Stimulated activated CD4-positive, alpha-beta T cell treated with anti-CD3 and anti-CD28 coated beads, Interleukin-15, amount 100 ng/mL, for 24 hours (primary cell): ENCODE measurements at places on chromosomes 12 and 14.

DNA sequence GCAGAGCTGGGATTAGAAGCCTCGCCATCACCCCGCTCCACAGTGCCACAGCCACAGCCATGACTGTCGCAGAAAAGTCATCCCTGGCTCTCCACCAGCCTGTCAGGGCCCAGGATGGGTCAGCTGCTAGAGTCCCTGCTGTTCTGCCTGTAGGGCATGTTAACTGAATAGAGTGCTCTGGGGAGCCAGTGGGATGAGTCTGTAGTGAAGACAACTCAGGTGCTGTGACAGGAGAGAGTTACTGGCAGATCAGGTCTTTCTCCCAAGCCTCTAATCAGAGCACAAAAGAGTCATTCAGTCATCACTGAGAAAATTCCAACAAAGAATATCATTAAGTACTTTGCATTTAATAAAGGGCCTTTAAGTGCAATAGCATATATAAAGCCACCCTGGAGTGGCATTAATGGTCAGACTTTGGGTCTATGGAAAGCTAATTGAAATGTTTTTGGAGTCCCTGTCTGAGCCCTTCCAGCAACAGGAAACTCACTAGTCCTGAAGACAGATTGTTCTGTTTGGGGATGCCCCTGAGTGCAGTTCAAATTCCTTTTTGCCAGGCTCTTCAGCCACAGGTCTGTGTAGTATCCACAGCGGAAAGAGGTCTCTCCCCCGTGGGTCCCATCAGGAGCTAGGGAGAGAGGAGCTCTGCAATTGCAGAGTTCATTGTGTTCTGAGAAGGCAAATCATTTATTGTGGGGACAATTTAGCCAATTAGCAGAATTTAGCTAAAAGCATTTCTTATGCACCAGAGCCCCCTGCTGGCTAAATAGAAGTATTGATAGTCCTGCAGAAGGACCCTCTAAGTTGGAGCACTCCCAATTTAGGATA lies 45.2 kb upstream of the C14orf132 start:
- DNase-seq: peak; percentile 32

GRCh38 chr14:78752518-78753188 lies 582.5 kb downstream of the NRXN3 start:
- DNase-seq: no peak

- DNase-seq: no peak
Observed at GRCh38 chr12:70272510-70272909, 29.3 kb downstream of the CNOT2 start.

DNA sequence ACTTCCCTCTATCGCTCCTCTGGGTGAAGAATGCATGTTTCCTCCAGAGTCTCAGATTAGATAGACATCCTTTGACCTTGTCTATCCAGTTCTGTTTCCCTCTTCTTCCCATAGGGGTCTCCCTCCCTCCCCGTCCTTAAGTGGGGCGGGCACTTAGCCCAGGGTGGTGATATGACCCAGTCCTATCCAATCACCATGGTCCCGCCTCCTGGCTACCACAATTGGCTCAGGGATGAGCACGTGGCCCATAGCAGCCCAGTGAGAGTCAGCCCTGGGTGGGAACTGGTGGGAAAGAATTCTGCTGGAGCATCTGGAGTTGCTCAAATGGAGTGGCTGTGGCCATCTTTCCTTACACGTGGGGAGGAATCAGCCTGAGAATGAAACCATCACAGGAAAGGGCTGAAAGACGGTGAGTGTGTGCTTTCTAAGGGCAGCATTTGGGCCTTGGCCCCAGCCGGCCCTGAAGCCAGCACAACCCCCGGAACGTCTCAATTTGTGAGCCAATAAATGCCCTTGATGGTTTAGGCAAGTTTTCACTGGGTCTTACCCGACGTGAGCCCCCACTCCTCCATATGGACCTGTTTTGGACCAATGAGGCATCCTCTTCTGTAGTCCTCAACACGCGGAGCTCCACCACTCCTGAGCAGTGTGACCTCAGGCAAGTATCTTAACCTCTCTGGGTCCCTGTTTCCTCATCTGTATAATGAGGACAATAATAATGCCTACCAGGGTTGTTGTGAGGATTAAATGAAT lies 14.4 kb upstream of the MLXIP start:
- DNase-seq: peak; percentile 70

GRCh38 chr12:81128930-81129554 lies 51.2 kb downstream of the ACSS3 start:
- no peak for DNase-seq

- no peak for DNase-seq
Observed at GRCh38 chr12:71958457-71958856, 19.8 kb downstream of the TPH2 start.

DNA sequence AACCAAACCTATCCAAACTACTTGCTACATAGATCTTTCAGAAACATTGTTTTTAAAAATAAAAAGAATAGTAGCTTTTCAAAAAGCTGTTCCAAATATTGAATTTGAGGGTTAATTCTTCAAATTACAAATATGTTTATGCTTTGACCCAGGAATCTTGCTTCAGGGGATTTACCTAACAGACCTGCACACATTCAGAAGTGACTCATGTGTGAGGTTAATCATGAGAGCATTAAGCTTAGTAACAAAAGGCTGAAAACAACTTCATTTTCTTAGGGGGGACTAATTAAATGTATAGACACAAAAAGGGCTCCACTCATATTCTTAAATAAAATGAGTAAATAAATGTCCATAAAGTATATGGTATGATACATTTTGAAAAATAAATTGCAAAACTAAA lies 672.4 kb upstream of the FLRT2 start:
- DNase-seq: no peak

- DNase-seq: no peak
Observed at GRCh38 chr12:53995378-53996239, 4.4 kb upstream of the HOXC9 start.

- no peak for DNase-seq
Observed at GRCh38 chr14:39581474-39581873, 149.2 kb upstream of the FBXO33 start.

DNA sequence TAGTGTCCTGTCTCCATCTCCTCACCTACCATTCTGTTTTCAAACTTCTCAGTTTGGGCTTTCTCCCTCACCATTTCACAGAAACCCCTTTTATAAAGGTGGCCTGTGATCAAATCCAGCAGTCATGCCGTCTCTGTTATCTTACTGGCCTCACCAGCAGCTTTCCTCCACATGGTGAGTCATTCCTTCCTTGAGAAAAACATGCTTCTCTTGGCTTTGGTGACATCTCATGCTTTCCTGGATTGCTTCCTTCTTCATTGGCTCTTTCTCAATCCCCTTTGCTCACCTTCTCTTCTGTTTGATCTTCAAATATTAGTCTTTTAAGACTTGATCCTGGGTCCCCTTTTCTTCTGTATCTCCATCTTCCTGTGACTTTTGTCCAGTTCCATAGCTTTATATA lies 164.9 kb downstream of the ANO4 start:
- no peak for DNase-seq

DNA sequence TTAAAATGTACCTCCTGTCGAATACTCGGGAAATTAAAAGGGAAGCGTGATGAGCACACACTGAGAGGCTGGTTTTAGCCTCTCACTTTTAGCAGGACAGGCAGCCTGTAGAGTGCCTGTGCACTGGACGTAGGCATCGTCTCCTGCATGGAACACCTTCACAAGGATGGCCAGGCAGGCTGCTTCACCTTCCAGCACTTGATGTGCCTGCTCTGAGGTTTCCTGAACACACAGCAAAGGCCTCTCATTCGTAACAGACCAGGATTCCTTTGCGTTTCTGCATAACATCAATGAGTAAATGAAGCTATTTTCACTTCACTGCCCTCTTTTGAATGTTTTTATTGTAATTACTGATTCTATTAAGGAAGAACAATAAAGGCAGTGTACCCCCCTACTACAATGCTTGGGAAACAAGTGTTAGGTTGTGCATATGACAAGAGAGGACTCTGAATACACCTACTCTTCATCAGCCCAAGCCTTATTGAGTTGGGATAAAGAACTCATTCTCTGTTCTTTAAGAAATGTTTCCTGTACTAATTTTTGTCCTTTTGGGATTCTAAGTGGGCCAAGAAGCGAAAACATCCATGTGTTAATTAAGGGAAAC lies 1077.6 kb upstream of the FOXG1 start:
- DNase-seq: no peak

DNA sequence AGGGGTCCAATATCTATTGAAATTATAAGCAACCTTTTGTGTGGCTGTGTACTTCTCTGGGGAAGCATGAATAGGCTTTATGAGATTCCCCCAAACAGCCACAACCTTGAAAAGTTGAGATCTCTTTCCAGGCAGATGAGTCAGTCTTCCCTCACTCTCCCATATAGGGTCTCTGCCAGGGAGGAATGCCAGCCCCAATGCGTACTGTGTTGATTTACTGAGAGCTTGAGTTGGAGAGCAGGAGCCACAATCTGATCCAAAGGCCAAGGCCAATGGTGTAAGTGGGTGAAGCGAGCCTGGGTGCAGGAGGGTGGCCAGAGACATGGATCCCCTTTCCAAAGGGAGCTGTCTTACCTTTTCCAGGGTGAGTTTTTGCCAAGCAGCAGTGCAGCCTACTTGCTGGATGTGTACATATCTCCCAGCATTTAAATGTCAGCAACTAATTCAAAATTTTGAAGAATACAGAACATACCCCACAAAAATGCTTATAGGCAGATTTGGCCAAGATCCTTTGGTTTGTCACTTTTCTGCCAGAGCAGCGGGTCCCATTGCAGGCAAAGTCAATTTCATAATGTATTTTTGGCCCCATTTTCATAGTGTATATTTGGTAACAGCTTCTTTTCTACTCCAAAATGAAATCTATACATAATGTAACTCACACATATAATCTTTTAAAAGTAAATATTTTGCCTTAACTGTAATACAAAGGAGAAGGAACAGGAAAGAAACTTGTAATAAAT lies 88.2 kb downstream of the TBC1D30 start:
- no peak for DNase-seq

DNA sequence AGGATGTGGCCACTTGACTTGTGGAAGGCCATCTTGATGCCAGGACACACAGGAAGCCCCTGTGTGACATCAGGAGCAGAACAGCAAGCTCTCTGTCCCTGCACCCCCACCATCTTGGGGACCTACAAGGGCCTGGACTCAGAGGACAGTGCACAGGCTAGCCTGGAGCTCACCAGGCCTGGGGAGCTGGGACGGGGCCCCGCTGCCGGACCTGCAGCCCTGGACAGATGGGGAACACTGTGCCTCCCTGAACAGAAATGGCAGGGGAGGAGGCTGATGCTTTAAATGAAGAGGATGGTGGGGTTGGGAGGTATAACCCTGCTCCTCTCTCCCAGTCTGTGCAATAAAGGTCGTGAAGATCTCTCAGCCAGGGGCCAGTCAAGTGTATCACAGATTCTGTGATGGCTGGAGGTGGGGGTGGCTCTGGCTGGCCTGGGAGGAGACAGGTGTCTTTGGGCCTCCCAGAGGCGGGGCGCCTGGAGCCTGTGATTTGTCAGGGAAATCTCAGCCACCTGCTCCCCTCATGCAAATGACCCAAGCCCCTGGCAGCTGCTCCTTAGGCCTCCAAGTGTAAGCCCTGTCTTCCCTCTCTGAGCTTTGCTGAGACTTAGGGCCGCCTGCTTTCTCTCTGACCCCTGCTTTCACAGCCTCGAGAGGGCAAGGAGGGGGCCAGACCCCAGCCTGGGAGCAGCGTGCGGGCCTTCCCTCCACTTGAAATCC lies 1.1 kb upstream of the GNB3 start:
- no peak for DNase-seq

DNA sequence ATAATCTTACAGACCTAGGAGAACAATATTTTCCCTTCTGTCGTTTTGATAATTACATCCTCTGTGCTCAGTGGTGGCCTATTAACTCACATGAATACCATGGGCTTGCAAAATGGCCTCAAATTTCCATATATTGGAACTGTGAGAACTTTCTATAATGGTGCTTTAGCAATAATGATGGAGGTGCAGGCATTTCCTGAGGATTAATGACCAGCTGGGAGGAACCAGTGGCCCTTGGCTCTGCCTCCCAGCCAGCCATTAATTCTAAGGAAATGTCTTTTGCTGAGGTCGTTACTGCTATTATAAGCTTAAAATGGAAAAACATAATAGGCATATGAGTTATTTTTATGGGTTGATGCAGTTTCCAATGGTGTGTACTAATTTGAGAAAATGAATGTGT lies 33.6 kb downstream of the HMGA2 start:
- DNase-seq: no peak

- DNase-seq: no peak
Observed at GRCh38 chr14:88417594-88417993, 32.1 kb downstream of the SPATA7 start.

- peak; percentile 61 for DNase-seq
Observed at GRCh38 chr14:39431416-39432178, 636 bp downstream of the FBXO33 start.
